ENCODE measurements at places on chromosomes 12 and 14.

DNA sequence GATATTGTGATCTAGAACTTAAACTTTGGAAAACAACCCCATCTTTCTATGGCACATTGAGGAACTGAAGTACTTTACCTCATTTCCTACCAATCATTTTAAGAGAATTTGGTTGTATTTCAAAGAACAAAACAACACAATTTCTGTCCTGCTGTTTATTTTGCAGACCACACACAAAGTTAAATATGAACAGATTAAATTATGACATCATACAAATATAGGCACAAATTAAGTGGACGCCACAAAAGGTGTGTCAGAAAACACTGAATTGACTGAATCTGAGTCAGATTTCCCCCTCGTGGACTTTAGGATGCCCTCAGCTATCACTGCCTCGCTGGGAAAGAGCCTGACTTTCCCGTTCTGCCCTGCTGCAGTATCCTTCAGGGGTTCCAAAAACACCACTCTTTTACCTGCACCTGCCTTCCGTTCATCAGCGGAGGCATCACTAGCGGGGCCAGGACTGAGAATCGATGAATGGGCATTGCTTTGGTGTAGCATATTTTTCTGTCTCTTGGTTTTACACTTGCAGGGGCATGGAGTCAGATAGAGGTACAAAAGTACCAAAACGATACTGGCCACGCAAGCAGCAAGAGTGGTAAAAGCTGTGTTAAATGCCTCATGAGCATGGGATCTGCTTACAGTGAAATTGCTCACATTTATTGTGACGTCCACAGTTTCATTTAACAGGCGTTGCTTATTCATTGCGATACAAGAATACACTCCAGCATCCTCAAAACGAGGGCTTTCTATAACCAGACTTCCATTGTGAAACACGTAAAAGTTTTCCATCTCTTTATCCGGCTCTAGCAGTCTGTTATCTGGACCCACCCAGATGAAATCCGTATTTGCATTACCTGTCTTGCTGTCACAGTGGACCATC, 2.0 kb upstream of the PCED1B start:
- no peak for DNase-seq

DNA sequence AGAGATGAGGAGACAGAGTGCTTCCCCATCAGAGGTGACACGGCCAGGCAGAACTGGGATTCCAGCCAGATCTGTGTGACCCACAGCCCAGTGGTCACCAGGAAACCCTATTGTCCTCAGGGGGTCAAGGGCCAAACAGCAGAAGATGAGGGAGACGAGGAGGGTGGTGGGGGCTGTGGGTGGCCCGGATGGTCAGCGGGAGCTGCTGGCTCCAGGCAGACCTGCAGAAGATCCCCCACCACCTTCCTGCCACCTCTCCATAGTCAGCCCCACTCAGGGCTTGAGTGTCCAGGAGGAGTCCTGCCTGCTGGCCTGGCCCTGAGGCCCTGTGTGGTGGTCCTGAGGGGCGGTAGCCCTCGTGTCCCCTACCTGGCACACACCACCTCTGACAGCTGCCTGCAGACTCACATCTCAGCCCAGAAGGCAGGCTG, 136.8 kb downstream of the CALM1 start:
- DNase-seq: no peak

- no peak for DNase-seq
Observed at GRCh38 chr14:32933629-32934072, 5.0 kb upstream of the NPAS3 start.

GRCh38 chr12:39426636-39427240, 16.2 kb downstream of the KIF21A start:
- DNase-seq: no peak

GRCh38 chr14:53430870-53431269, 277.7 kb upstream of the DDHD1 start:
- DNase-seq: no peak

DNA sequence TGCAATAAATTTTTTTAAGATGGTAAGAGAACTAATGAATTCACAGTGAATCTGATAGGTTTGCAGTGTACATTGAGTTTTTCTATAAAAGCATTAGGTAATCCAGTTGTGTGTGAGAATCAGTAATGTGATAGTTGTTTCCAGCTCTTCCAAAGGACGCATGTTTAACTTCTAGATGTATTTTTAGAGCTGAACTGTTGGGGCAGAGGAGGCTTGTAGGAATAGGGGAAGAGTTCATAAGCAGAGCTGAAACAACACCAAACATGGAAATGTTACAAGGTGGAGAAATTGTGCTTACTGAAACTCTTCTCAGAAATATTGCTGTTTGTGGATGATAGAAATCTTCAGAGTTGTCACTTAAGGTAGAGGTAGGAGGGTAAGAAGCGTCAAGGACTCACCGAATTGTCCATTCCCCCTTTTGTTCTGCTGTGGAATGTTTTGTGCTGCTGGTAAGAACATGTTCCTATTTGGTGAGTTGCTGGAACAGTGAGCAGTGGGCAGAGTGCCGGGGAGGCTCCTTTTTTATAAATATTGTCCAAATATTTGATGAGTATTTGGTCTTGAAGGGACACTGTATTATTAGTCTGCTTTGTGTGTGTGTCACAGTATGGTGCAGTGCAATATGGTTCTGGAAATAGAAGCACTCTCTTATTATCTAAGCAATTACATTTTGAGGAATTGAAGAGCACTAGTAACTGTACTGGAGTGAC, 76.7 kb downstream of the ANO6 start:
- DNase-seq: no peak

- DNase-seq: no peak
Observed at GRCh38 chr12:105640761-105641160, 310.3 kb downstream of the C12orf75 start.

DNA sequence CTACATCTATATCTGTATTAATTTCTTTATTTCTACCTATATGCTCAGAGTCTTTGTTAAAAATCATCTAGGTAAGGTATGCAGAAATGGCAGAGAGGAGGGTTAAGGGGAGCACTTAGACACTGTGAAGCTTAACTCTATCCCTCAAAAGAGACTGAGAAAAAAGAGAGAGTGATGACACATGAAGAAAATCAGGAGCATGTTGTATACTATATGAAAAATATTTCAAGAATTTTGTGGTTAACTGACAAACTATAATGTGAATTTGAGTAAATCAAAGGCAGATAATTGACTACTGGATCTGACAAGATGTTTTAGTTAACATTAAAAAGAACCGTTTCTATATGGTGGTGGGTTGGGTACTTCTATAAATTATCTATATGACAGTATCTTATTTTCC, 1814.2 kb upstream of the SEL1L start:
- DNase-seq: no peak

DNA sequence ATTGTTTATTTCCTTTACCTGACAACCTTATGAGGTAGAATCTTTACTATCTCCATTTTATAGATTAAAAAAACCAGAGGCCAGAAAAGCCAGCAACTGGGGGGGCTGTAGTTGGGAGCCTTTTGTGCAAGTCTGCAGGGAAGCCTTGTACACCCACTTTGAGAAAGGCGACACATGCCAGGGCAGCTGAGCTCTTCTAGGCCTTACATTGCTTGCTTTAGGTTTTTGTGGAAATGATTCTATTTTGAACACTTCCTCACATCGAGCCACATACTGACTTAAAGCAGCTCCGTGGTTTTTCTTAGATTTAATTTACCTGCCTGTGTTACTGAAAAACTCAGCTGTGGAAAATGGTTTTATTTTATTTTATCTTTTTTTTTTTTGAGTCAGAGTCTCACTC, 34.6 kb downstream of the EP400 start:
- no peak for DNase-seq

DNA sequence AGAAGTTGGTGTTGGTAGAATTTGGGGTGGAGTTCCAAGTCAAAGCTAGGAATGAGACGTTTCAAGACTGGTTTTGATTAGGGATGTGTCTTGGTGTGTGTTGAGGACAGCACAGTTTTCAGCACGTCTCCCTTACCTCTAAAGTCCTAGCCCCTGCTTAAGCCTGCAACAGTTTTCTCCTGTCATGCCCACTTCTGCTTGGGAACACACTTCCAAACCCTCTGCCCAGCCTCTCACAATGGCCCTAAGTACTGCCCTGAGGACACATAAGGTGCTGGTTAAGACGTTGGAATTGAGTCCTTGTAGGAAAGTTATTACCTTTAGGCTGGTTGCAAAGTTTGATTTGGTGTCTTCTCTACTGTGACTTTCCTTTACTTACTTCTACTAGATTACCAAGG, 710 bp upstream of the BMAL2 start:
- DNase-seq: no peak

DNA sequence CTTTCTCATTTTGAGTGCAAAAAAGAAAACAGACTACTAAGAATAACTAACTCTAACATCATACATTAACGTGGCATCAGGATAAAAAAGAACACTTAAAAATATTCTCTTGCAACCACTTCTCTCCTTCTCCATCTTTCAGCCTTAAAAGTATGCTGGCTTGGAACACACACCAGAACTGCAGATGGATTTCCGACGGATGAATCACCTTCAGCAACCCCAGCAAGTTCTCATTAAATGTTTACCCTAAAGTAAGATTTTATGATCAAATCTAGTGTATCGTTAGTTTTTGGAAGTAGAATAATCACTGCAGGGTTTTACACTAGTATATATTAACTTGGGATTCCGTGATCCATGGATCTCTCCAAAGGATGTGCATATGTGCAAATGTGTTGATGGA, 1.2 kb downstream of the NEK9 start:
- DNase-seq: peak; percentile 19

GRCh38 chr14:61192989-61193388, 88.1 kb downstream of the TMEM30B start:
- DNase-seq: no peak

DNA sequence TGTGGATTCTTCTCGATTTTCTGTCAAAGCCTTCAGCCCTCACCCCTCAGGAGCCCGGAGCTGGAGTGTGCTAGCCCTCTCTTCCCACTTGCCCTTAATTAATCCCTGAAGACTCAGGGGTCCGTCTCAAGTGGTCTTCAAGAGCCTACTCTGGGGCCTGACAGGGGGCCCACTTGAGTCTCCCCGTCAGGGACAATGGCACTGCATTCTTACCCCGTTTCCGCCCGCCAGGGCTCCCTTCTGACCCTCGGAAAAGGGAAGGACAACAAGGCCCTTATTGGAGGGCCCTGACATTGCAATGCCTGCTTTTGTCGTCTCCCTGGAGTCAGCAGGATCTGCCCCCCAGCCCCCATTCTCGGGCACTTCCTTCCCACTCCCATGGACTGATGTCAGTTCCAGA, 34.4 kb downstream of the TBX3 start:
- no peak for DNase-seq

DNA sequence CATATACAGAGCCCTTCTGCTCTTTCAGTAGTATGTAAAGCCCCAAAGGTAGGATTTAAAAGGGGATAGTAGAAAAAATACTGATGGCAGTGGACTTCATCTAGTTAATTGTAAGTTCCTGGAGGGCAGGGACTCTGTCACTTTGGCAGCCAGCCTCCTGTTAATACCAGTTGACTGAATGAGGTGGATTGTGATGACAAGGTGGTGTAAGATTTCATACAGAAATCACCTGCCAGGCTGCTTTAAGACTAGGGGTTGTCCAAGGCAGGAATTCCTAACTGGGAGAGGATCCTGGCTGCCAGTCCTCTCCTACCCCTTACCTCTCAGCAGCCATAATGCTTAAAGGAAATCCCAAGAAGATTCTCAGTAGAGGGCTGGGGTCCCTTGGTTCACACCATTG, 7.3 kb downstream of the DYRK2 start:
- no peak for DNase-seq

GRCh38 chr12:21337453-21337852, 2.7 kb upstream of the SLCO1A2 start:
- no peak for DNase-seq

DNA sequence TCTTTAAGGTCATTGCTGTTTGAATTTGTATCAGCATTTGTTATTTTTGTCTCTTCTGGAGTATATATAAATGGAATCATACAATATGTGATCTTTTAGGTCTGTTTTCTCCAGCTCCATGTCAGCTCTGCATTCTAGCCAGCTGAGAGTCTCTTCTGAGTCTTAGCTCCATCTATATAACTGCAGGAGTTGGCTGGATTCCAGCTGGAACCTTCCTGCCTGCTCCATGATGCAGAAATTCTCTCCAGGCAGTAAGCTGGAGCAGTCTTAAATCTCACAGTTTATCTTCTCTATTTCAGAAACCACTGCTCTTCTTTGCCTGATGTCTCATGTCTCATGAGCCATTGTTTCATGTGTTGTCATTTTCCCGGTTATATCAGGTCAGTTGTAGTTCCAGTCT, 827.6 kb downstream of the NRXN3 start:
- no peak for DNase-seq

DNA sequence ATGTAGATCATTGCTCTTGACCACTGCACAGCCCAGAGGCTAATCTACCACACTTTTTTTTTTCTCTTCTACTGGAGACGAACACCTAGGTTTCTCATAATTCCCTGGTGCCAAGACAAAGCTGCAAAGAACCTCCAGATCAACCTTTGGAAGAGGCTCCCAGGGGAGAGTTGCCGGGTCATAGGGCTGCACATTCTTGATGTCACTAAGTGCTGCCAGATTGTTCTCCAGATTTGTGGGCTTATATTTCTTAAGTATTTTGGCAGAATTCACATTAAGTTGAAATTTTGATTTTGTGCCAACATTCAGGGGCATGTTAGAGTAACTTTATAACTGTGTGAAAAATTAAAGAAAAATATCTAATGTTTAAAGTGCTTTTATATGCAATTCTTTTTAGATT, 13.5 kb upstream of the PDZRN4 start:
- DNase-seq: no peak

- DNase-seq: peak; percentile 40
Observed at GRCh38 chr12:112419297-112420133, 768 bp downstream of the PTPN11 start.

DNA sequence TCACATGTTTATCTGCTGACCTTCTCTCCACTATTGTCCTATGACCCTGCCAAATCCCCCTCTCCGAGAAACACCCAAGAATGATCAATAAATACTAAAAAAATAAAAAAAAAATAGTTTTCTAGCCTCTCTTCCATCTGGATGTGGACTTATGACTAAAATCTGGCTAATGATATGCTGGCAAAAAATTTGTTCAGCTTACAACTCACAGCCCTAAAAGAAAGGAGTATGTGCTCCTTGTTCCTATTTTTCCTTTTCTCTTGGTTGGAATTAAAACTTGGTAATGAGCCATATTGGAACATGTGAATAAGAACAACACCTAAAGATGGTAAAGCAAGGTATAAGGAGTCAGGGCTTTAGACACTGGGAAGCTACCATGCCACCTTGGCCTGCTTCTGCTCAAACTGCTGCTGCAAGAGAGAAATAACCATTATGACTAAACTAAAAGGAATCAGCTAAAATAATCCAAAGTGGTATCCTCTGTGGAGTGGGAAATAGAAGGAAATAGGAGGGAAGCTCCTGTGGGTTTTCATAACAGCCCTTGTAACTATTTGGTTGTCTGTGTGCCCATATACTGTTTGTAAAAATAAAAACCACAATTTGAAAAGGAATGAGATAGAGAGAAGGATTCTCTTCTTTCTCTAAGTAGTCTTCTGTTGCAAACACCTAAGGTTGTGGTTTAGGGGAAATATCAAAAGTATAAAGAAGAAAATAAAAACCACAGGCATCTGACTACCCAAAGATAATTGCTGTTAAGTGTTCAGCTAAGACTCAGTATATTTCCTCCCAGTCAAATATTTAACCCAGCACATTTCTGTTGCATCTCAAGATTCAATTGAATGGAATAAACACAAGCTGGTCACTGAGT, 53.8 kb downstream of the SDR9C7 start:
- no peak for DNase-seq

GRCh38 chr14:79841433-79841832, 369.9 kb downstream of the DIO2 start:
- no peak for DNase-seq
